ENCODE measurements at places on chromosomes 6 and 20.

DNA sequence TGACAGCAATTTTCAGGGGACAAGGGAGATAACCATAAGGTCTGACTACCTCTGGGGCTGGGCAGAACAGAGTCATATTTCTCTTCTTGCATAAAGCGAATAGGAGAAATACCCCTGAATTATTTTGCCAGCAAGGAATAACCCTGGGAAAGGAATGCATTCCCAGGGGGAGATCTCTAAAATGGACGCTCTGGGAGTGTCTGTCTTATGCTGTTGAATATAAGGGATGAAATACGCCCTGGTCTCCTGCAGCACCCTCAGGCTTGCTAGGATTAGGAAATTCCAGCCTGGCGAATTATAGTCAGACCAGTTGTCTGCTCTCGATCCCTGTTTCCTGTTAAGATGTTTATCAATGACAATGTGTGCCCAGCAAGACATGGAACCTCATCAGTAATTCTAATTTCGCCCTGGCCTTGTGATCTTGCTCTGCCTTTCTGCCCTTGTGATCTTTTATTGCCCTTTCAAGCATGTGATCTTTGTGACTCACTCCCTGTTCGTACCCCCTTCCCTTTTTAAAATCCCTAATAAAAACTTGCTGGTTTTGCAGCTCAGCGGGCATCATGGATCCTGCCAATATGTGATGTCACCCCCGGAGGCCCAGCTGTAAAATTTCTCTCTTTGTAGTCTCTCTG, 221.6 kb upstream of the HS3ST5 start:
- no peak for DNase-seq

DNA sequence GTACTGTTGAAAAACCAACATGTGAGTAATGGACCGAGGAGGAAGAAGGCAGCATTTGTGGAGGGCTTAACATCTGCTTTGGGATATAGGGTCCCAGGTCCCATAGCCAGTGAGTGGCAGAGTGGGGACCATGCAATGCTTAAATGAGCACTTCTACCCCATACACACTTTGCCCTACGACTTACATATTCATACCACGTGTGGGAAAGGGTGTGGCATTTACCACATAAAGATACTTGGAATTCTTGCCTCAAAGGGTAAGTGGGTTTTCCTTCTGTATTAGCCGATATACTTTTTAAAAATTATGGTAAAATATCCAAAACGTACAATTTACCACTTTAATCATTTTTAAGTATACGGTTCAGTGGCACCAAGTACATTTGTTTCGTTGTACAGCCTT, 199.3 kb downstream of the BACH2 start:
- DNase-seq: no peak

GRCh38 chr6:150024646-150025155, 631 bp downstream of the RAET1L start:
- no peak for DNase-seq

GRCh38 chr6:122931916-122932315, 64.1 kb upstream of the CLVS2 start:
- DNase-seq: no peak

DNA sequence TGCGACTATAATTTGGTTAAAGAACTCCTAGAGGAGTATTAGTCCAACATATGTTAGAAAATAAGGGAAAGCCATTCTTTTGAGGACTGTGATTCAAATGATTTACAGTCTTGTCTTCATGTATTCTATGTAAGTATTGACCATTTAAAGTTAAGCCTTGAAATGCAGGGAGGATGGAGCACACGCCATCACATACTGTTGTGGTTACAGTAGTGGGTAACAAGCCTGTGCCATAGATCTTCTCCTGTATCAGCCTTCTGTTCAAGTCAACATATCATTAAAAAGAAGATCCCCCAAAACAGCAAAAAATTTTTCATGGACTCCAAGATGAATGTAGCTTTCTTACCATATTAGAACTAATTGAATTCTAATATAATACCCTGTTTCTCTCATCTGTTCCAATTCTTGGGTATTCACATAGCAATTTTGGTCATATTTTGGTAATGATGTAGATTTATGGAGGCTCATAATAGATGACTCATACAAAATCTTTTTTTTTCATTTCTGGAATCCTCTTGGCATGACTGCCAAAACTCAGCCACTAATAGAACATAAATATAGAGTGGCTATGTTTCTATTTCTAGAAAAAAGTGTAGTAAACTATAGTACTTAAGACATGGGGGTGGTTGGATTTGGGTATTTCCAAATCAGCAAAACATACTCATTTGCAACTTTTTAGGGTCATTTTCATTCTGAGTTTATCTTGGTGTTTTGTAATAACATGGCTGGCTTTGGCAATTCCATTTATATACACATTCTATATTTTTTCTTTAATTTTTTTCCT, 413.5 kb downstream of the BCKDHB start:
- no peak for DNase-seq

DNA sequence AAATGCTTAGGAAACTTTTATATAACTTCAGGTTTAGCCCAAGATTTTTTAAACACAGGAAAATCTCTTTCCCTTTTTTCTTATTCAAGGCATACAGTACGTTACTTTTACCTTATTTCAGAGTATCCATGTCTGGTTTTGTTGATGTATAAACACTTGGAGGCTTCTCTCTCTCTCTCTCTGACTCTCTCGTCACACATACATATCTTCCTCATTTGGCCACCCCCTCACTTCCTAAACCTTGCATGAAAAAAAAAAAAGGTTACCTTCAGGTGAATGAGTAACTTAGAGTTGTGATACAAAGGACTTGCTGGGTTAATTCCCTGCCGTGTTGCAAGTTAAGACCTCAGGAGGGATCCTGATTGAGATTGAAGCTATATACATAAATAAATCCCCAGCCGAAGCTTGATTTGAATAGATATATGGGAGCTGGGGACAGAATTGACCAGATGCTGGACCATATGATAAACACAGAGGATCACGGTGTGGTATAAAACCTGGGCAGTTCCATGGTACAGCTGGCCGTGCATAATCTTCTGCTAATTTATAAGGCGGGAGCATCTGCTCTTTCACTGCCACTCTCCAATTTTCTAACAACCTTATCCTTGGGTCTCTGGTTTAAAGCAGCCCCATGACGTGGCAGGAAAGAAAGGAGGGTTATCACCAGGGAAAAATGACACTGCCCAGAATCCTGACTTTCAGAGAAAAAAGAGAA, 55.1 kb upstream of the IL20RA start:
- DNase-seq: no peak

GRCh38 chr6:134420614-134421181, 102.8 kb upstream of the SGK1 start:
- no peak for DNase-seq

- DNase-seq: no peak
Measured at GRCh38 chr20:37256286-37256685, 5.3 kb downstream of the GHRH start.

- no peak for DNase-seq
Measured at GRCh38 chr20:53738039-53738944, 144.7 kb upstream of the ZNF217 start.
